ENCODE measurements at places on chromosomes 16 and 17.

DNA sequence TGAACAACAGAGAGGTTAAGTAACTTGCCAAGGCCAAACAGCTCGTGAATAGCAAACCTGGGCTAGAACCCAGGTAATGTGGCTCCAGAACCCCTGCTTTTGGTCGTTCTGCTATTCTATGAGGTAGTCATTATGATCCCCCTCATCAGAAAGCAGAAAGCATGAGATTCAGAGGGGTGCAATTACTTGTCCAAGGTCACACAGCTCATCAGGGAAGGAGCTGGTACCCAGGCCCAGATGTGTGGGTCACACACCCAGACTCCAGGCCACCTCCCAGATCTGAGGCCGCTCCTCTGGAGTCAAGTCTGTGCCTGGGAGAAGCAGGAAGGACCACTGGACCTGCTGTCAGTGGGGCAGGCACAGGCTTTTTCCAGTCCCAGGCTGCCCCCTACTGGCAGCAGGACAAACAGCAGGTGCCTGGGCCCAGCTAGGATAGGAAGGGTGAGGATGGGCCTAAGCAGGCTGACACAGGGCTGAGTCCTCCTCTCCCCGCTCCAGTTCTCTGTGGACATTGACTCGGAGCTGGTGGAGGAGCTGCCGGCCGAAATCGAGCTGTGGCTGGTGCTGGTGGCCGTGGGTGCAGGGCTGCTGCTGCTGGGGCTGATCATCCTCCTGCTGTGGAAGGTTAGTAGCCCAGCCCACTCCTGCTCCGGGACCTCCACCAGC is 7.8 kb upstream of the PDK2 start:
- peak; percentile 88 for DNase-seq

- no peak for DNase-seq
Observed at GRCh38 chr17:57682701-57683100, 62.4 kb downstream of the CCDC182 start.

- no peak for DNase-seq
Observed at GRCh38 chr17:7439462-7440112, at the start of gene FGF11. TSS of gene FGF11 (plus strand) at chr17:7439512. CDS start at chr17:7439621, 109 bp downstream.

GRCh38 chr16:272633-273546 is 2.9 kb downstream of the RGS11 start:
- DNase-seq: no peak

DNA sequence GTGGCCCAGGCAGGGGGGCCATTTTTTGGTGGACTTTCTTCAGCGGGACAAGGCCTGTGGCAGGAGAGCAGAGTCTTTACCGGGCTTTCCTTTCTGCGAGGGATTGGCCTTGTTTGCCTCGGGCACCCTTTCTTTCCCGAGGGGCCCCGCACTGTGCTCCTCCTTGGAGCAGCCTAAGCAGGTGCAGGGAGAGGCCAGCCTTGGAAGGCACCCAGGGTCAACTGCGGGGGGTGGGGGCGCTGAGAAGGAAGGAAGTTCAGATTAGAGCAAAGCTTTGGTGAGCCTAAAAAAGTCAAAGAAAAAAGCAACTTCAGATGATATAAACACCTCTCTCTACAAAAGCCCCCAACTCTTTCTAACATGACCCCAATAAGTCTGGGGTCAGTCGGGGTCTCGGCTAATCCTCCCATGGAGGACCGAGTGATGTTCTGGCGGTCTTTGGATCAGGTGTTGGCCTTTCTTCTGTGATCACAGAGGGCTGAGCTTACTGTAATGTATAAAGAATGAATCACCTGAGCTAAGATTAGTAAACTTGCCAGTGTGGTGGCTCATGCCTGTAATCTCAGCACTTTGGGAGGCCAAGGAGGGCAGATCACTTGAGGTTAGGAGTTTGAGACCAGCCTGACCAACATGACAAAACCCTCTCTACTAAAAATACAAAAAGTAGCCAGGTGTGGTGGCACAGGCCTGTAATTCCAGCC is 63.0 kb downstream of the PGS1 start:
- no peak for DNase-seq

DNA sequence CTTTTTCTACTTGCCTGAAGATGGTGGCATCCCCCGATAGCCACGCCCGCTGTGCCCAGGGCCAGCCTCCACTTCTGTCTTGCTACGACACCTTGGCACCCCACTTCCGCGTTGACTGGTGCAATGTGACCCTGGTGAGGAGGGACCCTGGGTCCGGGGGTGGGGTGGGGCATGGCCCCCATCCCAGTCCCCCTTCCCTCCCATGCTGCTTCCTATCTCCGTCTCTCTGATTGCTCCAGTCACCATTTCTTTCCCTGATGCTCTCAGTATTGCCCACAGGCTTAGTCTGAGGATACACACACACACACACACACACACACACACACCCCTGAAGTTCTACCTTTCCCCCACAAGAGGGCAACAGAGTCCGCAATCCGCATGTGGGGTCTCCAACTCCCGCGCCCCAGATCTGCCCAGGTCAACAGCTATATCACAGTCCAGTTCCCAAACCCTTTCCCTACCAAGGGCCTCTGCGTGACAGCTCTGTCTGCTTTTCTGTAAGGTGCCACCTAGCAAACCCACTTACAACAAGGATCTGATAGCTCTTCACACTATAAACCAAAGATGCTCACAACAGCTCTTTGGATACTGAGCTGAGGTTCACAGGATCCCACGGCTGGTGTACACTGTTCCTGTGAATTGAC is 3.4 kb downstream of the SGCA start:
- peak; percentile 59 for DNase-seq

- DNase-seq: no peak
Observed at GRCh38 chr17:56902348-56902747, 11.5 kb downstream of the TRIM25 start.

DNA sequence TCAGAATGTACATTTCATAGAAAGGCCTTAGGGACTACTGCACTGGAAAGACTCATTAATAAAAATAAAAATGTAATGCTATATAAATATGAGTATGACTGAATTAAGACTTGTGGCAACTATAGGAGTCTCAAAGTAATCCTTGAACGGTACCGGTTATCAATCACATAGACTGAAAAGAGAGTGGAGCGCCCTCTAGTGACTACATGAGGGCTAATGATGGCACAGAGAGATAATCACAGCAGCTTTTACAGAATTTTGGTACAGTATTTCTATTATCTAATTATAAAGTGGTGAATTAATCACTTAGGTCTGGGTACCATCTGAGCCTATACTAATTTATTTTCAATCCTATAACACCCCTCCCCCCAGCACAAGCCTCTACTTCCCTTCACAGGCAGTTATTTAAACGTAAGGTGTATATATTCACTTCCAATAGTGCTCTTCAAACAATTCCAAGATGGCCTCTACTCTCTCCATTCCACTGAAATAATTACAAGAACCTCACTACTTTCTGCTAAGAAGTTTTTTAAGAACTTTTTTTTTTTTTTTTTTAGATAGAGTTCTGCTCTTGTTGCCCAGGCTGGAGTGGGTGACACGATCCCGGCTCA is 40.7 kb upstream of the ANKFY1 start:
- peak; percentile 19 for DNase-seq

DNA sequence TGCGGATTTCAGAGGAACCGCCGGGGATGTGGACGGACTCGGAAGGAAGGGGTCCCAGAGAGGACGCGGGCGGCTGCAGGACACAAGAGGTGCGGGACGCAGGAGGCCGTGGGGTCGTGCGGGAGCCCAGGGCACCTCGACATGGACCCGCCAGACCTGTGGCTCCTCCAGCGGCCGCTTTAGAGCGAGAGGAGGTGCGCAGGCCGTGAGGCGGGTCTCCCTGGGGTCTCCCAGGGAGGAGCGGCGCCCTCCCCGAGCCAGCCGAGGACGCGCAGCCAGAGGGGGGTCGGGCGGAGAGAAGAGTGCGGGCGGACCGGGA is 6.8 kb upstream of the FLYWCH1 start:
- DNase-seq: no peak

GRCh38 chr17:48259694-48260291 is 152.2 kb downstream of the SNX11 start:
- DNase-seq: no peak

- no peak for DNase-seq
Observed at GRCh38 chr17:50149417-50150353, 792 bp downstream of the PPP1R9B start.

DNA sequence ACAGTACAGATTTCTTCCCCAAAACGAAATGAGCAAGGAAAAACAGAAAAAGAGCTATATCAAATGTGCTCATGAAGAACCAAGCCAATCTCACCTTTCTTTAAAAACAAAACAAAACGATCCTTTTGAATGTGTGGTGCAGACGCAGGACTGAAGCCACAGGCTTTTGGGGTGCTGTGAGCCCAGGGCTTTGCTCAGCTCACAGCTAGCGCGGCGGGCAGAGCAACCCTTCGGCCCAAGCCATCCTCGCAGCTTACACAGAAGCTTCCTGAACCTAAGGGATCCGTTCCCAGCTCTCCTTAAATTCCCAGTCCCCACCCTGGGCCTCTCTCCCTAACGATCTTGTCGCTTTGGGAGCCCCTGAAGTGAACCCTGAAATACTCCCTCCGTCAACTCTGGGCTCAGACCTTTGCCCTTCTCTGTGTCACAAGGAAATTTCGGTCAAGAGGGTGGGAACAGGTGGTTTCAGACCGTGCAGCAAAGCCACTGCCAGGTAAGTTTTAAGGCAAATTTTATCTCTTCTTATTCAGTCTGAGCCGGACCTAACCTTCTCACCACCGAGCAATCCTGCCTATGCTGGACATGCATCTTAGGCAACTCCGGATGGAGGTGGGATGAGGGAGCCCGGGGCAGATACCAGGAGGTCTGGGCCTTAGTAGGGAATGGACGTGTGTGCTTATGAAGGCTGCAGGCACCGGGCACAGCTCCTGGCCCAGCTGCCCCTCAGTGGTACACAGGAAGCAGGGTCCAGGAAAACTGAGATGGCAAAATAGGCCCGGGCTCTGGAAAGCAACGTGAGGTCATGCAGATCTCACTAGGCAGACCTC is 52.0 kb downstream of the COTL1 start:
- DNase-seq: no peak

- DNase-seq: no peak
Observed at GRCh38 chr16:14106457-14106856, 35.3 kb downstream of the MRTFB start.

GRCh38 chr17:40799859-40800258 is at the start of gene KRT28:
TSS of gene KRT28 (minus strand) at chr17:40799959. CDS start at chr17:40799893, 66 bp downstream.
- no peak for DNase-seq

Data from GM12892 (cell line).